ENCODE measurements at places on chromosomes 2 and 18.

- DNase-seq = no peak
Measured at GRCh38 chr2:61938511-61938910, 33.0 kb downstream of the COMMD1 start.

DNA sequence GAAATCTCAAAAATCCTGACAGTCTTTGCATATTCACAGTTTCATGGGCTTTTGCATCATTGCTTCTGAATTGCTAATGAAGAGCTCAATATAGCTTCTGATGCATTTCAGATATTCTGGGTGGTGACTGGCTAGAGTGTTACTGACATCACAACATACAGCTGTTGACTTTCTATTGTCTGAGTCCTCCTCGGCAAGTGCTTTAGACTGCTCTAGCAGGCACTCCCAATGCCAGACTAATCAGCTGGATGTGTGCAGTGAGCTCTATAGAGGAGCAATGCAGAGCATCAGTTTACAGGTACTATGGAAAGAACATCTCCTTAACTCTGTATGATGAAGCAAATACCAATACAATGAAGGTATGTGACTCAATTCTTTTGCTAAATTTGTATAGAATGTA is 54.9 kb downstream of the R3HDM1 start:
- no peak for DNase-seq

DNA sequence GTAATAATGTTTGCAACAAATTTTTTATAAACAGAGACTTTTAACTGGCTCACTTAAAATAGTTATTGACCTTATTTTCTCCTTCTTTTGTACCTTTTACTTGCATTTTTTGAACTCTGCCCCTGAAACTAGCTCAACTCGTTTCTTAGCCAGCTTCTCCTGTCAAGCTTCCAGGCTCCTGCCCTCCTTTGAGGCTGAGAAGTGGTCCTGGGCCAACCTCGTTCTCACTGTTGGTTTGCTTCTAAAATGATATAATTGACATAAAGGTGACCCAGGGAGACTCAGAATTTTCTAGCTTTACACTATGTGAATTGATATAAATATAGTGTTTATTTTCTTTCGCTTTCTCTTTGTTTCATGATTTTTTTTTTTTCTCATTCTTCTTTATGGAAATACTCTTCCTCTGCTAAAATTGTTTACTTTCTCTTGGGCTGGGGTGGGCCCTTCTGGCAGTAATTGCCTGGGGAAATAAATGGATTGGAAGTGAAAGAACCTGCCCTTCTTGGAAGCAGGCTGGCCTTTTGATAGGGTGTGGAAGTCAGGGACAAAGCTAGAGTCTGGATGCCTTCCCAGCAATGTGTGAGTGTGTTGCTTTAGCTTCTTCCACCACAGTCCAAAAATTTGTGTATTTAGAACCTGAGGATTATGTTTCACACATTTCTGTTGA is 30.7 kb downstream of the GPD2 start:
- DNase-seq = no peak

- DNase-seq = no peak
Measured at GRCh38 chr2:65231121-65231520, 3.5 kb downstream of the ACTR2 start.
